ENCODE measurements at places on chromosomes 2 and 18. TPM values are rescaled to one million over a fixed set of nuclear protein-coding genes. Genes with fewer than 3 reads are reported as not detected.

AAK1 gene
- total RNA-seq, result 46.8 TPM

GATA6 gene
- 24.1 TPM for total RNA-seq

TEX44 gene
- not detected for total RNA-seq

REL gene
- total RNA-seq, result 8.9 TPM

EPB41L3 gene
- 39.5 TPM for total RNA-seq

CNTNAP5 gene
- not detected for total RNA-seq

LDLRAD4 gene
- total RNA-seq, result not detected

AP1S3 gene
- 34.3 TPM for total RNA-seq

IL1RN gene
- 8.2 TPM for total RNA-seq

PIEZO2 gene
- not detected for total RNA-seq

TRIM43 gene
- not detected for total RNA-seq

ING5 gene
- total RNA-seq, result 30.2 TPM

CAPN14 gene
- total RNA-seq, result not detected

PSMA8 gene
- not detected for total RNA-seq

RABL2A gene
- total RNA-seq, result 4.4 TPM

TMEFF2 gene
- not detected for total RNA-seq

LCT gene
- total RNA-seq, result not detected

UGT1A4 gene
- not detected for total RNA-seq

ASNSD1 gene
- total RNA-seq, result 48.3 TPM

APLF gene
- 0.69 TPM for total RNA-seq

RHBDD1 gene
- 7.8 TPM for total RNA-seq

NETO1 gene
- total RNA-seq, result 12.9 TPM

SKA1 gene
- total RNA-seq, result 11.6 TPM

FTCDNL1 gene
- 0.52 TPM for total RNA-seq

CFC1 gene
- total RNA-seq, result not detected

BCL2L11 gene
- total RNA-seq, result 24.6 TPM

REEP1 gene
- total RNA-seq, result 0.06 TPM

MYO3B gene
- total RNA-seq, result 0.46 TPM

G6PC2 gene
- not detected for total RNA-seq

ERFE gene
- total RNA-seq, result 7.4 TPM

KLF11 gene
- total RNA-seq, result 14.0 TPM

OXER1 gene
- not detected for total RNA-seq

KCMF1 gene
- total RNA-seq, result 62.1 TPM

MYO7B gene
- total RNA-seq, result 37.8 TPM

CD207 gene
- not detected for total RNA-seq

EVX2 gene
- total RNA-seq, result not detected

REG3A gene
- total RNA-seq, result not detected
